Activated CD4-positive, alpha-beta T cell treated with anti-CD3 and anti-CD28 coated beads, Interleukin-2, amount 50 U/mL, for 1 hour (primary cell): ENCODE measurements at places on chromosomes 1 and 21.

- DNase-seq = no peak
Observed at GRCh38 chr1:220894025-220894923, 15.0 kb downstream of the HLX start.

GRCh38 chr1:160975026-160975425, 20.4 kb upstream of the ITLN2 start:
- no peak for DNase-seq

DNA sequence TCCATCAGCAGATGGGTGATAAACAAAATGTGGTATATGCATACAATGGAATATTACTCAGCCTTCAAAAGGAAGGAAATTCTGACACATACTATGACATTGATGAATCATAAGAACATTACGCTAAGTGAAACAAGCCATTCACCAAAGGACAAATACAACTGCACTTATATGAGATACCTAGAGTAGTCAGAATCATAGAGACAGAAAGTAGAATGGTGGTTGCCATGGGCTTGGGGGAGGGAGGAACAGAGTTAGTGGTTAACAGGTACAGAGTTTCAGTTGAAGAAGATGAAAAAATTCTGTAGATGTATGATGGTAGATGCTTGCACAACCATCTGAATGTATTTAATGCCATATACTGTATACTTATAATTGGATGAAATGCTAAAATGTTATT, 39.1 kb upstream of the KCNK2 start:
- no peak for DNase-seq

- no peak for DNase-seq
Observed at GRCh38 chr21:29419422-29419821, 120.7 kb downstream of the BACH1 start.

DNA sequence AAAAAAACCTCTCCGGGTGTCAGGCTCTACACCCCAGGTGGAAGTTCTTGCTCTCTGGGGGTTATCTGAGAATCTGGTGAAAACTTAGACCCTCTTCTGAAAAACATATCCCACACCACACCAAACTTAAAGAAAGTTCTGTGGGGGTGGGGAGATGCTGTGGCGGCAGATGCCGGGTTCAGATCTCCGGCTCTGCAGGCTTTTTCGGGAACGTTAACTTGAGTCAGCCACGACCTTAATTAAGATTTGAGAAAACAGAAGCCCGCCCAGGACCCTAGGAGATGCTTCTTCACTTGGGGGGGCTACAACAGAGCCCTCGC, 2.3 kb downstream of the RCC2 start:
- no peak for DNase-seq

GRCh38 chr1:47987601-47988000, 9.6 kb downstream of the TRABD2B start:
- DNase-seq = no peak

DNA sequence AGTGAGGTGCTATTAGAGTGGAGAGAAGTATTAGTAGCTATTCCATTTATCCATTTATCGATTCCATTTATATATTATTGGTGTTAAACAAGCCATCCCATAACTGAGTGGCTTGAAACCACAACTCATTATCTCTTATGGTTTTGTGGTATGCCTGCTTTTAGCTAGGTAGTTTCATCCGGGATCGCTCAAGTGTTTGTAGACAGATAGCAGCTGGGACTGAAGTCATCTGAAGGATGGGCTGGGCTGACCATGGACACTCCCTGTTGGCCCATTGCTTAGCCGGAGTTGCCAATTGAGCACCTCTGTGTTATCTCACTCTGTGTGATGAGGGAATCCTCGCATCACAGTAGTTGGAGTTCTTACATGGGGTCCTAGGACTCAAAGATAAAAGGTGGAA, 622.5 kb downstream of the PLA2G4A start:
- DNase-seq = no peak

GRCh38 chr1:71986160-71986559, 296.2 kb downstream of the NEGR1 start:
- no peak for DNase-seq
